ENCODE measurements at places on chromosomes 5 and 9.

DNA sequence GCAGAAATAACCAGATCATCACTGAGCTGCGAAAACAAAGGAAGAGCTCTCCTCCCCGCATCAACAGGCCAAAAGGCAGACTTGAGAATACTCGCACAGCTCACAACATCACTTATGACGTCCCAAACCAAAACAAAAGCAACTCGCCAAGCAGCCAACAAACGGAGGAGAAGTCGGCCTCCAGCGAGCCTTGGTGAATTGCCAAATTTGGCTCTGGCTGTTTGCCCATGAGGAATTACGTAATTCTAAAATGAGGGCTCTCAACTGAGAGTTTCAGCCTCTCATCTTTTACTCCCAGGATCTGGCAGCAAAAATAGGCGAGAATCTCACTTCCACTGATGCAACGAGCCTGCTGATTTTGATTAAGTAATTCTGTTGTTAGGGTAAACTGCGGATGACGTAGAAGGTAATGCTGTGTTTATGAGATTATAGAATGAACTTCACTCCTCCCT, 51.7 kb upstream of the SEMA6A start:
- no peak for DNase-seq

GRCh38 chr5:39213447-39214207, 5.7 kb downstream of the FYB1 start:
- DNase-seq: no peak

- peak; percentile 100 for DNase-seq
These were observed 1.3 kb upstream of the RNF208 start for GRCh38 chr9:137223078-137223970.

DNA sequence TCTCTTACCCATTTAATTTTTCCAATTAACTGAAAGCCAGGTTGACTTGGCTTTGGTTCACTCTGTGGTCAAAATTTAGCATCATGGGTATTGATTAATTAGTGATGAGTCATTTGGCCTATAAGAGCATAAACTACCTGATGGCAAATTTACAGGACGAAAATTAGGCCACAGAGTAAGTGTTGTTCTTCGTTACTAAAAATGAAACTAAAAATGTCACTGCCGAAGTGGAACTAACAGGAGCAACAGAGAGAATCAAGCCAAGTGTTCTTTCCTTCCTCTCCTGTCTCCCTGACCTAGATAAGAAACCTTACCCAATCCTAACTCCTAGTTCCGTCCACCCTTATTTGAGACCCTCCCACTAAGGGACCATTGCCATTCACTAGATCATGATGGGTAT, 176.9 kb downstream of the RAB3C start:
- no peak for DNase-seq

DNA sequence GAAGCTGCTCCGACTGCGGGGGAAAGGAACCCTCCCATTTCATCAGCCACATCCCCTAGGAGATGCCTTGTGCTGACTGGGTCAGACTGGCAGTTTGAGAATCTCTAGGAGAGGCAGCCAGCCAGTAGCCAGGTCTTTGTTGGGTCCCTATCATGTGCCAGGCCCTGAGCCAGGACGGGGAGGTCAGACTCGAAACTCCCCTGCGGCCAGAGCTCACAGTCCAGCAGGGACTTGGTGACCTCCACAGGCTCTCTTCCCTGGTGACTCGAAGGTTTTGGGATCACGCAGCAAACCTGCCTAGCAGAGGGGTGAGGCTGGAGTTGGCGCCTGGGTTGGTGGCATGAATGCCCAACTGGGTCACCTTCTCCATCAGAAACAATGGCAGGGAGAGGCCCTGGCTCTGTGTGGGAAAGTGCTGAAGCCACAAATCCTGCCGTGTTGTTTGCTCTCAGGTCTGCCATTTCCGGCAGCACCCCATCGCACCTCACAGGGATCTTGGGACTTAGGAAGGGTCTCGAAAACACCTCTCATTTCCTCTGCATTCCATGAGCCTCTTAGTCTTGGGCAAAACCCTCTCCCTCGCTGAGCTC, 14.4 kb upstream of the ORM1 start:
- DNase-seq: no peak
